ENCODE measurements at places on chromosomes 3 and 15.
A peak's percentile ranks its signal among the peaks of the same experiment; 100 is the strongest.

GRCh38 chr3:196208942-196209695 lies 2.1 kb downstream of the ZDHHC19 start:
- peak; percentile 95 for DNase-seq

GRCh38 chr3:52405066-52405465 lies 39.8 kb downstream of the SEMA3G start:
- DNase-seq, result peak; percentile 70

DNA sequence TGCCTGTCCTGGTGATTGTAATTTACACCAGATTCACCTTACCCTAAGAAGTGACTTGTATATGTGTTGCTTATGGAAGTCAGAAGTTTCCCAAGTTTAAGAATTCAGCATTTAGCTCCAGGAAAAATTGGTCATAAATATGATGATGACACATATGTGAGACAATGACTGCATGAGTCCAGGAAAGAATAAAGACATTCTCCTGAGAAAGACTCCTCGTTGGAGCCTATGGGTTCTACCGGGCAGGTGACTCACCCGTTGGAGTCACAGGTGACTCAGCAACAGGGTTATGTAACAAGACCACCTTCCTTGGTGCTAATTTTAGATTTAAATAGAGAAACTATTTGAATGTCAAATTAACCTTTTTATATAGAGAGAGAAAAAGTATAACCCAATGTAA lies 662.4 kb downstream of the FHIT start:
- no peak for DNase-seq

DNA sequence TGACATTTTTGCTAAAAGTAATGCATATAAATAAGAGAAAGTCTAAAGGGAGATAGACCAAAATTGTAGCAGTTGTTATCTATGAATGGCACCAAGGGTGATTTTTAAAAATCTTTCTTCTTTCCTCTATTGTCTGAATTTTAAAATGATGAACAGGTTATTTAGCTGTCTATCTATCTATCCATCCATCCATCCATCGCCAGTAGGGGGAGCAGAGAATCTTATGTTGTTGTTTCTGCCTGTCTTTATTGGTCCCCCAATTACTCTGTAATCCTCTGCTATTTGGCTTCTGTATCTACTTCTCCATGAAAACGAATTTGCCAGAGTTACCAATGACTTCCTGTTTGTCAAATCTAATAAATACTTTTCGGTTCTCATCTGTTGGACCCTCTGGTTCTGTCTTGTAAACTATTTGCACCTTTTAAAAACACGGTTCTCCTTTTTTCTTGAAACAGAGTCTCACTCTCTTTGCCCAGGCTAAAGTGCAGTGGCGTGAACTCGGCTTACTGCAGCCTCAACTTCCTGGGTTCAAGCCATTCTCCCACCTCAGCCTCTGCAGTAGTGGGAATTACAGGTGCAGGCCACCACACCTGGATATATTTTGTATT lies 86.0 kb downstream of the ECT2 start:
- DNase-seq, result no peak

DNA sequence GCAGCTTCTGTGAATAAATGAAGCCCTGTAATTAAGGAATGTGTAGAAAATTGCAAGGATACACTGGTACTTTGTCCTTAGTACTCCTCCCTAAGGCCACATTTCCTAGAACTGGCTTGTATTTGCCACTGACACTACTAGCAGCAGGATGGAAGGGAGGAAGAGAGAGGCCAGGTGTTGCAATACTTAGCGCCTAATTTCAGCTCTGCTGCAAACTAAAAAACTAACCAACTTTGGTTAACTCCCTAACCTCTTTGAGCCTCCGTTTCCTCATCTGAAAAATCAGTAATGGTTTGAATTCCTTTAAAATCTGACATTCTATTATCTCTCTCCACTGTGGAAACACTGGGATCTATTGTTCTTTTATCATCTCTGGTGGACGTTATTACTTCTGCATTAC lies 257.0 kb downstream of the SV2B start:
- no peak for DNase-seq

- no peak for DNase-seq
Measured at GRCh38 chr3:27483117-27484014, 818 bp downstream of the SLC4A7 start.

Measured in chondrocyte (in vitro differentiated cells).